Activated naive CD8-positive, alpha-beta T cell treated with anti-CD3 and anti-CD28 coated beads, Interleukin-2, amount 10 ng/mL, durations not matched to agents 7 days and 5 days (primary cell): ENCODE measurements at places on chromosomes 2 and 18.

GRCh38 chr2:14451312-14451711 is 181.2 kb upstream of the LRATD1 start:
- no peak overlapping the region for H3K4me3 ChIP-seq
- H3K4me1 ChIP-seq: no peaks in the 10 kb centered on the region
- H3K27ac ChIP-seq: no peak overlapping the region
- no peaks in the 10 kb centered on the region for H3K36me3 ChIP-seq

DNA sequence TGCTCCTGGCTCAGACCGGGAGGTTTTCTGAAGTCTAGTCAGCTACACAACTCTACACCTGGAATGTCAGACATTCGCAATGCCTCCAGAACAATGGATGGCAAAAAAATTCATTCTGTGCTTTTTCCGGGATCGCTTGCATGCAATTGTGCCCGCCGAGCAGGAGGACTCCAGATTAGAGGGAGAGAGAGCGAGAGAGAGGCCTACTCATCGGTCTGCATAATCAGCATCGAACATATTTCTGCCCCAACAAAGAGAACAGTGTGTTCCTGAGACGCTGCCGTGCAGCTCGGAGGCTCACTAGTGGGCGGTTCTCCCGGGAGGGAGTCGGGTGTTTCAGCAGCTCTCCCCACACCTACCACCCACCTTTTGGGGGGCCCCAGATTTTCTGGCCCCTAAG is 117.1 kb downstream of the KLHL29 start:
- H3K27me3 ChIP-seq: peaks cover 38% of the 10 kb centered on the region
- no peaks in the 10 kb centered on the region for H3K36me3 ChIP-seq
- no peak overlapping the region for H3K4me3 ChIP-seq
- H3K27ac ChIP-seq: no peak overlapping the region

DNA sequence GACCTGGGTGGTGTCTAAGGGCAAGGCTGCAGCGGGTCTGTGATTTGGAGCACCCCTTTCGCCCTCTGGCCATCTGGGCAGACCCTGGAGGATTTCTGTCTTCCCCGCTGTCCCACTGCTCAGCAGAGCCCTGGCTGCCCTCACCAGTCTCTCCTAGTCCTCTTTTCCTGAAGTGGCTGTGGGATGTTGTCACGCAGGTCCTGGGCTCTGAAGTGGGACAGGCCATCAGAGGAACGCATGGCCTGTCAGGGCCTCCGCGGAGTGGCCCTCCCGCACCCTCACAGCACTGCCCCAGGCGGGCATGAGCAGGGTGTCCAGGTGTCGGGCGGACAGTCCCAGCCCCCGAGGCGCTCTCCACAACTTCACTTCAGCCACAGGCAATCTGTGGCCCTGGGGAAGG is 1.1 kb upstream of the TMEM185B start:
- DNase-seq: peak; percentile 36
- peaks cover 46% of the 10 kb centered on the region for H3K36me3 ChIP-seq
- peaks cover 66% of the 10 kb centered on the region for H3K4me1 ChIP-seq
- H3K27ac ChIP-seq: peak overlapping the region; percentile 84
- H3K27me3 ChIP-seq: no peaks in the 10 kb centered on the region

DNA sequence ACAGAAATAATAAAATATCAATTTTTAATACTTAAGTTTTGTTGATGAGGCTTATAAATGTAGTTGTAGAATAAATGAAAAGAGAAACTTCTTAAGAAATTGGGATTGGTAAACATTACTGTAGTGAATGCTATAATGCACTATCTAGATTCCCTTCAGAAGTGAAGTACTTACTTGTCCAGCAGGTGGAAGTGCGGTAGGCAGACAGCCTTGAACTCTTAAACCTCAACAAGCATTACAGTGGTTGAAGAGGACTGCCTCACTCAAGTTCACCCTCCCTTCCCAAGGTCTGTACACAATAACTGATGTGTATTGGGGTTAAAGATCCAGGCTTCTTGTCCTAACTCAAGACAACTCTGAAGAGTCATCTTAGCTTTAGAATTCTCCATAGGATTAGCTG is 931.0 kb upstream of the LRRTM1 start:
- no peak overlapping the region for H3K4me3 ChIP-seq
- no peak for DNase-seq
- no peak overlapping the region for H3K27ac ChIP-seq
- no peaks in the 10 kb centered on the region for H3K36me3 ChIP-seq

DNA sequence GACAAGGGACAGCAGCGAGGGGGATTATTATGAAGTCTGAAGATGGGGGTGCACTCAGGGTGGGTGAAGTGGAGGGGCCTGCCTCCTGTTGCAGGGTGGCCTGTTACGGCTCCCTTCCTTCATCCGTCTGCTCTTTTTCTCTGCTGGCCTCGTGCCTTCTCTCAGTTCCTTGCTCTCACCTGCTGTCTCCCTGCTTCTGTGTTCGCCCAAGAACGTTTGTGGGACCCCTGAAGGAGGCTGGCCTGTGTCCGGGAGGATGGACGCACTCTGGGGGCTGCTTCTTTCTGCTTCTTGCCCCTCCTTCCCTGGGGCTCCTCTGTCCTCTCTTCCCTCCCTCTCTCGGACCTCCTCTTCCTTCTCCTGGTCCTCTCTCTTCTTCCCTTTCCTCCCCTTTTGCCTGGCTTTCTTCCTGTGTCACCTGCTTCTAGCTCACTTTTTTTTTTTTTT is 13.8 kb downstream of the MROH2A start:
- H3K4me3 ChIP-seq: no peak overlapping the region
- no peak overlapping the region for H3K27ac ChIP-seq
- H3K4me1 ChIP-seq: no peaks in the 10 kb centered on the region
- no peaks in the 10 kb centered on the region for H3K27me3 ChIP-seq

GRCh38 chr2:158965107-158965506 is 3.3 kb upstream of the TANC1 start:
- H3K4me3 ChIP-seq: no peak overlapping the region
- H3K27ac ChIP-seq: no peak overlapping the region
- H3K27me3 ChIP-seq: peaks cover 54% of the 10 kb centered on the region
- H3K36me3 ChIP-seq: no peaks in the 10 kb centered on the region
- DNase-seq: no peak
- H3K4me1 ChIP-seq: peaks cover 11% of the 10 kb centered on the region

DNA sequence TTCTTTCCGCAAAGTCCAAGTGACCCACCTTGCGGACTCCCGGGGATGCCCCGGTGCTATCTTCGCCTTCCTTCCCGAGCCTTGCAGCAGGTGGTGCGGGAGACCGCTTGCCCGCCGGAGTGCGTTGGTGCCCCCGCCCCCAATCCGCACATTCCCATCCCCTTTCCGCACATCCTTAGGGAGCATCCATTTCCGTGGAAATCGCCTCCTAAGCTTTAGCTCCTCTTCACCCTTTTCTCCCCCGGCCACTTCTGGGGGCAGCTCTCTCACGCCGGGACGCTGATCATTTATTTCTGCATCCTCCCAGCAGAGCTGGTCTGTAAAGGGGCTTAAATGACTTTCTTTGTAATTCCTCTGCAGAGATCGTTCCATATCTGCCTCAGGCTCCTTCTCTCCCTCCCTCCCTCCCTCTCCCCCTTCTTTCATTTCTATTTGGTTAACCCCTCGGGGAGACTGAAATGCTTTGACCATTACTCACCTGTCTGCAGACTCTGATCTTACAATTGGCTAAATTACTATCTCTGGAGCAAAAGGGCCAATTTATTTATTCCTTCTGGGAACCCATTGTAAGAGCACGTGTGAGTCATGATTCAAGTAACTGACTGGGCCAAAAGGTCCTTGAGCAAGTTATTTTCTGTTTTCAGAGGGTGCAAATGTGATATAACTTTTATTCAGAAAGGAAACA is 1.3 kb upstream of the LYPD1 start:
- peaks cover 38% of the 10 kb centered on the region for H3K27me3 ChIP-seq
- peaks cover 2% of the 10 kb centered on the region for H3K36me3 ChIP-seq
- DNase-seq: no peak
- H3K4me3 ChIP-seq: no peak overlapping the region
- H3K4me1 ChIP-seq: no peaks in the 10 kb centered on the region

- no peaks in the 10 kb centered on the region for H3K27me3 ChIP-seq
- H3K27ac ChIP-seq: no peak overlapping the region
- no peak for DNase-seq
- peaks cover 5% of the 10 kb centered on the region for H3K4me1 ChIP-seq
Observed at GRCh38 chr2:46644690-46645385, 165.5 kb downstream of the TMEM247 start.
